ENCODE measurements at places on chromosomes 13 and 19.

GRCh38 chr19:15197275-15197941, 3.4 kb downstream of the NOTCH3 start:
- no peak for DNase-seq

- no peak for DNase-seq
These were observed 15.1 kb downstream of the CYP4F11 start for GRCh38 chr19:15919243-15919642.

- no peak for DNase-seq
These were observed 910.2 kb upstream of the SLC10A2 start for GRCh38 chr13:103976371-103976770.

DNA sequence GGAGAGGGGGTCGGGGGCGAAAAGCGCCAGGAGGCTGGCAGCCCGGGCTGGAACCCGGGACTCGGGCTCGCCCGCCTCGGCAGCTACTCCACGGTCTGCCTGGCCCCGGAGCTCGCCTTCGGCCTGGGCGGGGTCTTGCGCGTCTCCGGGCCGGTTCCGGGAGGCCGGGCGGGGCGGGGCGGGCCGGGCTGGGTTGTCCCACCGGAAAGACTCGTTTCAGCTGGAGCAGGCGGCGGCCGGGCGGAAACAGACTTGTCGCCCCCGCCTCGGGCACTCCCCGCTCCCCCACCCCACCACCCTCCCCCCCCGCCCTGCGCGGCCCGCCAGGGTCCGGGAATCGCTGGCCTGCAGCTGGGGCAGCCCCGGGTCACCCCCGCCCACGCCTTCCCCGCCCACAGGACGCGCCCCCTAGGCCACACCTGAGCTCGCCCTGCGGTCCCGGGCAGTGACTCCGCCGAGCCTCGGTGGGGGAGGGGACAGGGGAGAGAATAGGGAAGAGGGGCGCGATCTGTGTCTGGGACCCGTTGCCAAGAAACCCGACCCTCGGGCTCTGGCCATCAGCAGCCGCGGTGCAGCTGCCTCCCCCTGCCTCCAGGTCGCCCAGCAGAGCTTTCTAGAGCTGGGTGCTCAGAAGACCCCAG, 109.4 kb downstream of the KCTD15 start:
- no peak for DNase-seq

GRCh38 chr19:18091217-18091608, 4.5 kb upstream of the IL12RB1 start:
- DNase-seq: peak; percentile 81

Data from activated T-cell treated with anti-CD3 and anti-CD28 coated beads for 4 hours (primary cell).